ENCODE measurements at places on chromosomes 1 and 21.

- no peak for DNase-seq
Observed at GRCh38 chr21:32994305-32994704, 31.4 kb upstream of the OLIG2 start.

DNA sequence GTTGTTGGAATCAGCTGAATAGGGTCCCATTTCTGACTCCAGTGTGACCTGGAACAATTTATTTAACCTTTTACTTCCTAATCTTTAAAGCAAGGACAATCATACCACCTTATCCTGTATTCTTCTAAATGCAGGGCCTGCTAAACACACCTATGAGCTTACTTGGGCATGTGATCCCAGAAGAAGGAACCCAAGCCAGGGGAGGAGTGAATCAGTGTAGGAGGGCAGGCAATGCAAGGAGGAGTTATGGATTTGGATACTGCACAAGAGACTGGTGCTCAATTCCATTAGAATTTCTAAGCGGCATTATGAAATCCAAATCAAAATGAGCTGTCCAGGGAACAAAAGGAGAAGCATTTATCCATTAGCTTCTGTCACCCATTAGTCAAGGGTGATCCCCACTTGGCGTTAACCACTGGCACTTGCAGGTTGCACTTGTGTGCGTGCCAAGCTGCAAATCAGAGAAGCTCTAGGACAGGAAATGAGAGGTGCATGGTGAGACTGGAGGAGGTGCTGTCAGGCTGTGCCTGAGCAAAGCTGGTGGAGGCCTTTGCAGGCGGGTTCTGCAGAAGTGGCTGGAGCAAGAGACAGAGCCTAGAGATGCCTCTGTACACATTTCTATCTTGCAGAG is 297.2 kb upstream of the PLXNA2 start:
- no peak for DNase-seq

DNA sequence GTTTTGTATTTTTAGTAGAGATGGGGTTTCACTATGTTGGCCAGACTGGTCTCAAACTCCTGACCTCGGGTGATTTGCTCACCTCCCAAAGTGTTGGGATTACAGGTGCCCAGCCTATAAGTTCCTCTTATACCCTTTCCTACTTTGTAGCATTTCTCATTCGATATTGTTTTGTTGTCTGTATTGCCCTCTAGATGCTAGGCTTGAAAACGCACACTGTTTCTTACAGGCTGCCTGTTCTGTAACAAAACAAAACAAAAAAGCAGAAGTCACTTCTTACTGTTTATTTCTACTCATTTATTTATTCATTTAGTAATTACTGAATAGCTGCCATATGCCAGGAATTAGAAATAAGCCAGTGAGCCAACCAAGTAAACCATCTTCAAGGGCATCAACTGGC is 136.9 kb upstream of the BMP8A start:
- DNase-seq: no peak

DNA sequence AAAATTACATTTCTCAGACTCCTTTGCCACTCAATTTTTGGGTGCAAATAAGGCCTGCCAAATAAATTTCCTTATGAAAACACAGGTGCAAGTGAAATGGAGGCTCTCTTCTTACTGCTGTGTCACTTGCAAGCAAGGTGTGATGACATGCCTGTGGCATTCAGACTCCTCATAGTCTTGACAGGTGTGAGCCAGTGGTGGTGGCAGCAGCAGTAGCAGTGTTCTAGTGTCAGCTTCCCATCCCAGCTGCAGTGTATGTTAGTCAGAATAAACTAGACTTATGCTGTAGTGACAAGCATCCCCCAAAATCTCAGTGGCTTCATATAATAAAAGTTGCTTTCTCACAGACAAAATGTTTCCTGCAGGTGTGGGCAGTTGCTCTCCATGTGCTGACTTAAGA is 3.8 kb upstream of the EEIG2 start:
- no peak for DNase-seq

GRCh38 chr1:227558732-227559262 is 4.6 kb upstream of the ZNF678 start:
- no peak for DNase-seq

DNA sequence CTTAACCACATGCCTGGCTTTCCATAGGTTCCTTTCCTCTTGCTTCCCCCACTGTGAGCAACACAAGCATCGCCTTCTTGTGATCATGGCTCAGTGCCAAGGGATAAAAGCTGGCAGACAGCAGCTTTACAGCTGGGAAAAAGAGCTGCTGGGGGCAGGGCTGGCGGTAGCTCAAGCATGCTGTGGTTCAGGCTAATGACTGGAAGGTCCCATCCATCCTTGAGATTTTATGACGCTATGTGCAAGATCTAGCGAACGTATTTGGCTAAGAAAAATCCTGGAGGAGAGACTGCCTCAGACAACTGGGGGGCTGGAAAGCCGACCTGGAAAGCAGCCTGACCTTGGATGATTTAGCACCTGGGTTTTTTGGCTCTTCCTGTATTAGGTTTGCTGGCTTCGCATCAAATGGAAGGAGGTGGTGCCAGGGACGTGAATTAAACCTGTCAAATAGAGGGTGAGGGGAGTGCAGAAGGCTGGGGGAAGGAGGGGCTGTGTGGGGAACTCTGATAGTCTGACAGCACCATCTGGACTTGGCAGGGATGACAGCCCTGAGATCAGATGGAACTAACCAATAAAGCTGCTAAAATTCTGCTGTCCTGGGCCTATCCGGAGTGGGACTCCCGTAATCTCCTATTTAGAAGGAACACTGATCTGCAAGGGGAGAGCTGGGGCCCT is 34.8 kb downstream of the ZMYND12 start:
- no peak for DNase-seq

GRCh38 chr1:176919386-176920378 is 244.8 kb downstream of the ASTN1 start:
- DNase-seq: no peak

- DNase-seq: no peak
Observed at GRCh38 chr1:158272681-158273080, 17.0 kb upstream of the CD1C start.

GRCh38 chr1:198903621-198904020 is 264.8 kb downstream of the PTPRC start:
- DNase-seq: no peak

DNA sequence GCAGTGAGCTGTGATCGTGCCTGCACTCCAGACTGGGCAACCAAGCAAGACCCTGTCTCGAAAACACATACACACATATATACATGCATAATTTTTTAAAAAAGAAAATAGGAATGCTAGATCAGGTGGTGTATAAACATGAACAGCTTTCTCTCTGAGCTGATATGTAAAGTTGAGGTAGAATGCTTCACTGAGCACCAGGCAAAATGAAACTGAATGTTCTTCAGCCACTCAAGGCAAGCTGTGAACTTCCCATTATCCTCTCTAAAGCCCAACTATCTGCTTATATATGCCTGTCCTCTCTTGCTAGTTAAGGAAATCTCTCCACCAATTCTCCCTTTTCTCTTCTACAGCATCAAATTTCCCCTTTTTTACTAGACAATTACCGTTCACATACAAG is 93.0 kb downstream of the NUF2 start:
- DNase-seq: no peak

GRCh38 chr1:184940694-184941409 is 33.5 kb downstream of the NIBAN1 start:
- DNase-seq: no peak

DNA sequence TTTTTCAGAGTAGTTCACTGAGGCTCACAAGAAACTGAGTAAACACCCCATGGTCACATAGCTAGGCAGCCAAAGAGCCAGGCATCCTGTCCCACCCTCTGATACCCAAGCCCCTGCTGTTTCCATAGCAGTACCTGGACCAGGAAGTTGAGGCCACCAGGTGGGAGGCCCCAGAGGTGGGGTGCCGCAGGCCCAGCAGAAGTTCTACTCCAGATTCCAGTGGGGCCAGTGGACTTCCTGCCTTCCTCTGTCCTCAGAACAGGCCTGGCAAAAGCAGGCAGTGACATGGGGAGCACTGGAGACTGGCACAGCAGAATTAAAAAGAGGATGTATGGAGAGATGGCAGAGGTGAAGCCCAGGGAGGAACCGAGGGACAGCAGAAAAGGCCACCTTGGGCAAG is 19.0 kb downstream of the FOXO6 start:
- DNase-seq: no peak

- DNase-seq: no peak
Observed at GRCh38 chr21:38590449-38591217, 92.4 kb upstream of the ERG start.

- DNase-seq: no peak
Observed at GRCh38 chr1:209642816-209643215, 9.4 kb downstream of the LAMB3 start.

- DNase-seq: no peak
Observed at GRCh38 chr1:92503926-92504285, 17.2 kb upstream of the GFI1 start.

Data from CD4-positive, alpha-beta memory T cell (primary cell).